ENCODE measurements at places on chromosomes 1 and 21.

DNA sequence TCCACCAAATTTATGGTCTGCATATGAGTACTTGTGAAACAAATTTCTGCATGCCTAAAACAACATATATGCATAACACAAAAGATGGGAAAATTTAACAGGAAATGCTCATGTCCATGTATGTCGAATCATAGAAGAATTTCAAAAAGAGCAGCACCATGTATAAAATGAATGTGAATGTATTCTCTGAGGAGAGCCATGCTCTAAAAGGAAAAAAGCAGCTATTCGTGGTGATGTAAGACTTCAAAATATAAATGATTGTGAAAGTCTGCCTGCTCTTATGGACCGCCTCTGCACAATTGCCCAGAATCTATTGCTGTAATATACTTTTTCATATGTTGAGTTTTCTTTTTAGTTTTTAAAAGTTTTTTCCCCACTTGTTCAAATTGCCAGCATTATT lies 66.8 kb downstream of the EPB41 start:
- DNase-seq: no peak

DNA sequence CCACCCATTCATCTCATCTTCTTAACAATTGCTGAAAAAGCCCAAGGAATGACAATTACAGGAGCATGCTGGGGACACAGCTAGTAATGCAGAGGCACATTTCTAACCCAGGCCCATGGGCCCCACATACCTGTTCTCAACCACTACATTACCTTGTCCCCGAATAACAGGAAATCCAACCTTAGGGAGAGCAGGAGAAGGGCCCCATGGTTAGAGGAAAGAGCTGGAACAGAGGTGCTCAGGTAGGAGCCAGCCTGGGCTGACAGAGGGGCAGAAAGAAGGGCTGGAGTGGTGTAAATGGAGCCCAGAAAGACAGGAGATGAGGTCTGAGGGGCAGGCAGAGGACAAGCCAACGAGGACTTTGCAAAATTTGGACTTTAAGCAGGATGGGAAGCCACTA lies 11.4 kb upstream of the S100A8 start:
- no peak for DNase-seq

DNA sequence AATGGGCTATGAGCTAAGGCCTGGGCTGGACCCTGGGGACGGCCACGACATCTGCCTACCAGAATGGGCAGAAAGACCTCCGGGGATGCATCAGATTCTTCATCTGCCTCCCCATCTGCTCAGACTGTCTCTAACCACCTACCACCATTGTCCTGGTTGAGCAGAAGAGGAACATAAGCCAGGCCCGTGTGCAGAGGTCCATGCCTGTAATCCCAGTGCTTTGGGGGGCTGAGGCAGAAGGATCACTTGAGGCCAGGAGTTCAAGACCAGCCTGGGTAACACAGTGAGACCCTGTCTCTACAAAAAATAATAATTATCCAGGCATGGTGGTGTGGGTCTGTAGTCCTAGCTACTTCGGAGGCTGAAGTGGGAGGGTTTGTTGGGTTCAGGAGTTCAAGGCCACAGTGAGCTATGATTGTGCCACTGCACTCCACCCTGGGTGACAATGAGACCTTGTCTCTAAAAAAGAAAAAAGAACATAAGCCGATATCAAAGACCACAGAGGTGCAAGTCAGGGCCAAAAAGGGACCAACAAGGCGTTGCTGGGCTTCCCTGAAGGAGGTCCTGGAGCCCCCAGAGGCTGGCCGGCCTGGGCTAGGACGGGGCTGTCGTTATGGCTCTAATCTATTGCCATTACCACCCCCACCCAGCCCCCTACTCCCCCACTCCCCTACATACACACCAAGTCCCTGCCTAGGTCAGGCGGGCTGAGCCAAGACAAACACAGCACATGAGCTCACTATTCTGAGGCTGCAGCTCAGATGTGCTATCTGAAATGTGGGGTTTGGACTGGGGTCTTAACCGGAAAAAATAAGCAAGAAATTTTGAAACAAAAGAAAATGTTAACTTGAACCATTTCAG lies 239.2 kb upstream of the RAB4A start:
- no peak for DNase-seq

DNA sequence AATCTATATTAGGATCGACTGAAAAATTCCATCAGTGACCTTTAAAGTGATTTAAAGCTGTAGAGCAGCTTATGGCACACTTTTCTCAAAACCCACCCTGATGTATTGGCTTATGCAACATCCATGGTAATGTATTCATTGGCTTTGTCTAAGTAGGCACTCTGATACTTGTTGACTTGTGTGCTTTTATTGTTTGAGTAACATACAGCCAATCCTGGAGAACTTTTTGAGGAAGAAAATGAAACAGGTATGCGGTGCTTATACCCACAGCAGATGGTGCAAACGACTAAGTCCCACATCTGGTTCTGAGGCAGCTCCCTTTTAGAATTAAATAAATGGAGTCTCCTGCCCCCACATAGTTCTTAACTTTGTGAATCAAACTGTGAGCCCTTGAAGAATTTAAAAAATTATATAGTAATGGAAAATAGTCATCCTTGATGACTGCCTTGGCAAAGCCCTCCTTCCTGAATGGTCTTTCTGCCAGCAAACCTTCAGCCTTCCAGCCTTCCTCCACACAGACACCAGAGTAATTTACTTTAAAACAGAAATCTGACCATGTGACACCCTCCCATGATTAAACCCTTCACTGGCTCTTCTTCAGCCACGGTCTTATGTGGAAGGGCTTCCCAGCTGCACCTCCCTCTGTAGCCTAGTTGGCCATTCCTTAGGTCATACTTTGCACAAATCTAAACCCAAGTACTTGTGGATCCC lies 116.0 kb downstream of the BCAR3 start:
- DNase-seq: no peak

- DNase-seq: no peak
These were observed 533.7 kb upstream of the PKN2 start for GRCh38 chr1:88150330-88150729.

DNA sequence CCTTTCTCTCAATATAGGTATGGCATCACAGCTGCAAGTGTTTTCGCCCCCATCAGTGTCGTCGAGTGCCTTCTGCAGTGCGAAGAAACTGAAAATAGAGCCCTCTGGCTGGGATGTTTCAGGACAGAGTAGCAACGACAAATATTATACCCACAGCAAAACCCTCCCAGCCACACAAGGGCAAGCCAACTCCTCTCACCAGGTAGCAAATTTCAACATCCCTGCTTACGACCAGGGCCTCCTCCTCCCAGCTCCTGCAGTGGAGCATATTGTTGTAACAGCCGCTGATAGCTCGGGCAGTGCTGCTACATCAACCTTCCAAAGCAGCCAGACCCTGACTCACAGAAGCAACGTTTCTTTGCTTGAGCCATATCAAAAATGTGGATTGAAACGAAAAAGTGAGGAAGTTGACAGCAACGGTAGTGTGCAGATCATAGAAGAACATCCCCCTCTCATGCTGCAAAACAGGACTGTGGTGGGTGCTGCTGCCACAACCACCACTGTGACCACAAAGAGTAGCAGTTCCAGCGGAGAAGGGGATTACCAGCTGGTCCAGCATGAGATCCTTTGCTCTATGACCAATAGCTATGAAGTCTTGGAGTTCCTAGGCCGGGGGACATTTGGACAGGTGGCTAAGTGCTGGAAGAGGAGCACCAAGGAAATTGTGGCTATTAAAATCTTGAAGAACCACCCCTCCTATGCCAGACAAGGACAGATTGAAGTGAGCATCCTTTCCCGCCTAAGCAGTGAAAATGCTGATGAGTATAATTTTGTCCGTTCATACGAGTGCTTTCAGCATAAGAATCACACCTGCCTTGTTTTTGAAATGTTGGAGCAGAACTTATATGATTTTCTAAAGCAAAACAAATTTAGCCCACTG lies 11.5 kb downstream of the HIPK1 start:
- no peak for DNase-seq

DNA sequence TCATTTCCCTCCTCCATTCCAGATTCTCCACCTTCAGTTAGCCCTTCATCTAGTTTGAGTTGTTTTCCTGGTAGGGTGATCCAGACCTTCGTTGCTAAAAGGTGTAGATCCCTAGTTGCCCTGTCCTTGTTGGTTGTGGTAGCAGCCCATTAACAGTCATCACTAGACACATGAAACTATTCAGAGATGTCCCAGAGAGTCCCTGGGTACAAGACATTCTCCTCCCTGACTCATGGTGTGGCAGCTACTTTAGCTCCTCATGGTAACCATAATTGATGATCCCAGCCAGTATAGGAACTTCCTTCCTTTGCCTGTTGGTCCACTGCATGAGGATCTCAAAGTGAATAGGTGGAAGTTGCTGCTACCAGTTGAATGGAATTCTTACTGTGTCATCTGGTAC lies 6.0 kb upstream of the SH2D2A start:
- DNase-seq: no peak

- no peak for DNase-seq
These were observed 2.2 kb downstream of the FAM89A start for GRCh38 chr1:231037585-231038517.

DNA sequence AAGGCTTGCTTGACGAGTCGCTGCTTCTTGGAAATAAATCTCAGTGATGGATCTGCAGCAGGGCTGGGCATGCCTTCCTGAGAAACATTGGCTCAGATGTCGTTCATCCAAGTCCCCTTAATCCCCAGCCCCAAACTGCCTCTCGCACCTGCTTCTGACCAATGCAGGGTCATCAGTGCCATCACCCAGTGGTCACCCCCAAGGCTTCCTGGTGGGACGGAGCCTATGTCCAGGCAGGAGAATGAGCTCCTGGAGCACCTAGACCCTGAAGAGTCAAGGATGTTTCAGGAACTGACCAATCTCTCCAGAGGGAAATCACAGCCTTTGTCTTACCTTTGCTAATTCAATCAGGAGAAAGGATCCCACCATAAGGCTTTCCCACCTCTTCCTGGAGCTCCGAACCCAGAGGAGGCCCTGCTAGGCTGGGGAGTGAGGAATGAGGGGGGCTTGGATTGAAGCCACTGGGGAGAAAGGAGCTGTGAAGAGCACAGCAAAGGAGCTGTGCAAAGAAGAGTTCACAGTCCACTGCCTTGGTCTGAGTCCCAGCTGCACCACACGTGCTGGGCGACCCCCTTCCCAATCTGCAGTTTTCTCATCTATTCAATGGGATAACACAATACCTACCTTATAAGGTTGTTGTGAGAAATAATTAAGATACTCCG lies 416.1 kb downstream of the NPHP4 start:
- DNase-seq: no peak

DNA sequence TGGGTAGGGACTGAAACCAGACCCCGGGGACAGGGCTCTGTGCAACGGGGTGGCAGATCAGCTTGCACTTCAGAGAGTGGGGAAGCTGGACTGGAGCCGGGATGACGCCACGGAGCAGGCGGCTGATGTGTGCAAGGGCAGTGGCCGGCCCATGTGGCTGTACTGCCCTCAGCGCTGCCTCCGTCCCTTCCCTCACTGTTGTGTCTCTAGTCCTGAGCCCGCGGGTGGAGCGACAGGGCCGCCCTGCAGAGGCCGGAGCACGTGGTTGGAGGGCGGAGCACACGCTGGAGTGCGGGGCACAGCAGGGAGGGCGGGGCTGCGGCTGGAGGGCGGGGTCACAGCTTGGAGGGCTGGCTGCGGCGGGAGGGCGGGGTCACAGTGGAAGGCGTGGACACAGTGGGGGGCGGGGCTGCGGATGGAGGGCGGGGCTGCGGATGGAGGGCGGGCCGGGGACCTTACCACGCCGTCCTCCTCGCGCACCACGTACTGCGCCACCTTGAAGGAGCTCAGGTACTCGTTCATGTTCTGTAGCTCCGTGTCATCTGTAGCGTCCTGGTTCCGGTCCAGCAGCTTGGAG lies 52.4 kb downstream of the CHD5 start:
- no peak for DNase-seq

GRCh38 chr1:183284086-183284485 lies 98.0 kb downstream of the LAMC2 start:
- no peak for DNase-seq

DNA sequence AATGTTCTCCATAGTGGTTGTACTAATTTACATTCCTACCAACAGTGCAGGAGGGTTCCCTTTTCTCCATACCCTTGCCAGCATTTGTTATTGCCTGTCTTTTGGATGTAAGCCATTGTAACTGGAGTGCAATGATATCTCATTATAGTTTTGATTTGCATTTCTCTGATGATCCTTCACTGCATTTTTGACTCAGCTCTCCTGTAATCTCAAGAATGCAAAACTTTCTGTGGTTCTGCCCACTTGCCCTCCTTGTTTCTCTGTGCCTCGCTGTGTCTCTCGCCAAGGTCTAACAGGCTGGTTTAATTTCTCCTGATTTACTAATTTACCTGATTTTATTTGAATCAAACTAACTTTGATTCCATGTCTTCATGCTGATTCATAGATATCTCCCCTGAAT lies 407.9 kb downstream of the ZP4 start:
- DNase-seq: no peak

DNA sequence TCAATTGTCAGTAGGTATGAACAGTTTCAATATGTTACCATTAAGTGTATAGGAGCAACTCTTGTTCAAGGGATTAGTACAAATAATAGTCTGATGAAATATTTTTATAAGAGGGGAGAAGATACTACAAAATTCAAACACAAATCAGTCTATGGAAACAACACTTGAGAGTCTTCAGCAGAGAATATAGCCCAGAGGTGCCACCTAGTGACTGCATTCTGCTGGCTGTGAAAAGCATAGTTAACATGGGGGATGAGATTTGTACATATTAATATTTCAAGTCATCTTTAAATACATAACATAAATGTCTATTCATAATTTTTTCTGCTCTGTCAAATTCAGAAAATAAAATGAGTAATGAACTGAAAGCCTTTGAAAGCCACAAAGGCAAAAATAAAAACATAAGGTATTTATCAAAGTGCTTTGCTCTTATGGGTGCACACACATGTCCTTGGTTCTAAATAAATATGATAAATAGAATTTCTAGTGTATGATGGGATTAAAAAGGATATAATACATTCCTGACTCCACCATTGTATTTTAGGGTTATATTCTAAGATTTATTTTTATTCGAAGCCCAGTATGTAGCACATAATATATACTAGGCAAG lies 440.9 kb upstream of the ZRANB2 start:
- DNase-seq: no peak

GRCh38 chr21:39444421-39445180 lies 977 bp downstream of the LCA5L start:
- DNase-seq: no peak

GRCh38 chr1:38194472-38194871 lies 147.9 kb upstream of the POU3F1 start:
- DNase-seq: no peak

DNA sequence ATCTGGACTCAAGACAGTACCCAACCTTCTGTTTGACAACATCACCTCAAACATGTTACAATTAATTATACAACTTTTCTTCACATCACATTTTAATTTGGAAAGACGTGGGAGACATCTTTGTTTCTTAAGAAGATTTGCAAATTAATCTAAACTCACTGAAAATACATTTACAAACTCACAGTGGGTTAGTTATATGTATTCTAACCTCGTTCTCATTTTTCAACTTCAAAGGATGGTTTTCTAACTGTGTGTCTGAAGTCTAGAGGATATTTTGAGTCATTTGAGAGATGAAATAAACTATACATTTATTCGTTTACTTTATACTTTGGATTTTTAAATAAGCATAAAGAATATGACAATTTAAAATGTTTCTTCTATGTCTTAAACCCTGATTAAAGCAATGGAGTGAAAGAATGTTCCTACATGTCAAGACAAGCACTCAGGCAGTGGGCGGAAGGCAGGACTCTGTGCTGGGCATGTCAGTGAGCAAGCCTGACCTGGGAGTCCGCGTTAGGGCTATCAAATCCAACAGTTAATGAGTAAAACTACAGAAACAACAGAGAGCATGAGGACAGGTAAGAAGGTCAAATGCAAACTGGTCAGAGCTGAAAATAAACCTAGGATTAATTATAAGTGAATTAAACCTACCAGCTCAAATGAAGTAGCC lies 76.5 kb upstream of the CTTNBP2NL start:
- no peak for DNase-seq

GRCh38 chr1:244346972-244347618 lies 104.6 kb downstream of the ADSS2 start:
- DNase-seq: no peak

Measured in smooth muscle cell of the brain vasculature (primary cell).